ENCODE measurements at places on chromosomes 2 and 18.

GRCh38 chr2:28618221-28619141, 122.6 kb downstream of the PLB1 start:
- DNase-seq = no peak

- DNase-seq = peak; percentile 17
Observed at GRCh38 chr2:195612611-195613495, 44.2 kb upstream of the SLC39A10 start.

- DNase-seq = no peak
Observed at GRCh38 chr2:16824472-16824871, 158.8 kb upstream of the CYRIA start.

DNA sequence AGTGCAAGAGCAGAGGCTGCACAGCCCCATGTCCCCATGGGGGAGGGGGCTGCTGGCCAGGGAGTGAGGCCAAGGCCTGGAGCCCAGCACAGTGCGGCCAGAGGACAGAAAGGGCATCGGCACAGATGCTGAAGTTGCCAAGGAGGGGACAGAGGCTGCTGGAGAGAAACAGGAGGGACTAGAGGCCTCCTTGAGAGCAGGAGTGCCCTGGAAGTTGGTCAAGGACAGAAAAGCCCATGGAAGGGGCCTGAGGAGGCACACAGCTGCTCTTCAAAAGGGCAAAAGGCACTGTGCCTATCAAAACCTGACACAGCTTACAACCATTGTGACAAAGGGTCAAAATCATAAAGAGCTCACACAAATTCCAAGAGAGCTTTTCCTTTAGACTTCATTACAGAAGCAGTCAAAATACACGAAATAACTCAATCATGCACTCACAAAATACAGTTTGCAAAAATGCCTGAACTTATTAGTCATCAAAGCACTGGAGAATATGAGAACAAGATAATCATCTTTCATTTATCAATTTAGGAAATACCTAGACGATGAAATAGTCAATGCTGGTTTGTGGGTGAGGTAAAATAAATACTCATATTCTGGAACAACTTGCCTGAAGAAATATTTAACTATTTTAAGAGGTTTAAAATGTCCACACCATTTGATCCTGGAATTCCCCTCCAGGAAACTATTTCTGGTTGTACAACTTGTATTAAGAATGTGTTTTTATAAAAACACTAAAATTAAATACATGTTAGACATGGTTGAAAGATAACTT, 79.6 kb downstream of the USP40 start:
- DNase-seq = no peak

- DNase-seq = no peak
Observed at GRCh38 chr2:190841707-190842505, 38.7 kb upstream of the GLS start.

DNA sequence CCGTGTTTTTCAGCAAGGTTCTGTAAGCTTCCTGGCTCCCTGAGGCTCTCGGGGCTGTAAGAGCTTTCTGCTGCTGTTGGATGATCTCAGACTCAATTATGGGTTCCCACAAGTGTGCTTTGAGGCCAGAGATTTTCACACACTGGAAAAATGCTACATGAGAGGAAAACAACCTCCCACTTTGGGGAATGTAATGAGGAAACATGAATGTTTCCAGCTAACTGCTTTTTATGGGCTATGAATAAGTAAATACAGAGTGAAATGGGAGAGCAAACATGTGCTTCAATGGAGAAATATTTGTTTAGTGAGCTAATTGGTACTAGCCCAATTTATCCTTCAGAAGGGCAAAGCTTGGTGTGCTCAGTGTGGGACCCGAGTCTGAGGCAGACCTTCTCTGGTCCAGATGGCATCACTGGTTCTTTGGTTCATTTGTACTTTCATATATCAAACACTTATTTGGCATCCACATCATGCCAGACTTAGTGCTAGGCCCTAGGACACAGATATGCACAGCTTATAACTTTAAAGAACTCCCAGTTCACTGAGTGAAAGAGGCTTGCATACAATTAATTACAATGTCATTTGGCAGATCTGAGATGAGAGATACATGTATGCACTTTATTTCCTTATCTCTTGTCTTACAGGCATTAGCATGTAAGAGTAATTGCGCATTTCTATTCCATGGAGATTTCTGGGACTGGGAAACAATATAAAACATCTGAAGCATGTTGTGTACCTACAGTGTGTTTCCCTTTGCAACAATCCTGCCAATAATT, 248.8 kb downstream of the RDH14 start:
- DNase-seq = no peak

DNA sequence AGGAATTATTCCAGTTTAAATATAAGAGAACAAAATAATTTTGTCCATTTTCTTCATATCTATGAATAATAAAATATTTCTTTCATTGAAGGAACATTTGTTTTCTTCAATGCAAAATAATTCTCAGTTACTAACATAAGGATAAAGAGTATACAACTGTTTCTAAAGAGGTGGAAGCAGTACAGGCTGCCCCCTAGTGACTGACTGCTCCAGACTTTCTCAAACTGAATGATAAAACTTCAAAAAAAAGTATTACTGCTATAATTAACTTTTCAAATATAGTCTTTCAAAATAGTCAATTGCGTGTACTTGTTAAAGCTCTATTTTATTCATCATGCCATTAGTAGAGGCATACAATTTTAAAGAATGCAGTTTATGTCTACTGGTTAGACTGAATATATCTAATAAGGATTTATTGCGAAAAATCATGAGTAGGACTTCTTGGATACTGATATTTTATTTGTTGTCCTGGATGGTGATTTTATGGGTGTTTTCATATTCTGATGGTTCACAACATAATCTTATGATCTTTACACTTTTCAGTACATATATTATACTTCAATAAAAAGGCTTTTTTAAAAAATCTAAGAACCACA, 100.1 kb downstream of the WDPCP start:
- DNase-seq = peak; percentile 36

DNA sequence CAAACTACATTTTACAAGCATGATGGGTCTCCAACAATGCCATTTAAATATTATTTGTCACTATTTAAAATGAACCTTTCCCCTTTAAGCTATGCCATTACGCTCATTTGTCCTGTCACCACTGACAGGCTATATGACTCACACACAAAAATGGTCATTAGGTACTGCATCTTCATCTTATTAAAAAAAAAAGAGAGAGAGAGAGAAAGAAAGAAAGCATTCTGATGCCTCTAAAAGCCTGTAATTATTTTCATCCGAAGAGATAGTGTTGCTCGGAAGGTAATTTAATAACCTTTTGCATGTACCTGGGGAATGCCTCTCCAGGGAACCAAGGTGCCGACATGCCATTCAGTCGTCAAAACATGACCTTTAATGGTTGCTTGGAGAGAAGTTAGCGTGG, 226.7 kb downstream of the ARHGAP15 start:
- DNase-seq = no peak

GRCh38 chr18:48167897-48168253, 237.4 kb upstream of the SMAD2 start:
- DNase-seq = peak; percentile 83

DNA sequence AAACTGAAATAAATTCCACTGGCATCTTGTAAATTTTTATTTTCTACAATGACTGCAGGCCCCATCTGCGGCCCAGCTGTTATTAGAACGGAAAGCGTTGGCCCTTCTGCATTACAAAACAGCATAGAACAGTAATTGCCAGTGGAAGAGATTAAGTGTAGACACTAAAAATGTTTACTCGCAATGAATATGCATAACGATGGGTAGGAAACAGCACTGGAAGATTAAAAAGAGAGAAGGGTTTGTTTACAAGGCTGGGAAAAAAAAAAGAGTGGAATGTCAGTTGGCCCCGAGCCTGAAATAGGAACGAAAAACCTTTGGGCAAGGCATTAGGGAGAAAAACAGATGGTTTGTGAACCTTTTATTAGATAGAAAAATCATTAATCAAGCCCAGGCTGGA, 275.9 kb upstream of the TCF4 start:
- DNase-seq = no peak

GRCh38 chr2:37168217-37168981, 11.6 kb upstream of the EIF2AK2 start:
- no peak for DNase-seq

- DNase-seq = no peak
Observed at GRCh38 chr2:72112401-72112800, 35.3 kb downstream of the CYP26B1 start.

GRCh38 chr2:121735518-121736074, 1.1 kb downstream of the NIFK start:
- no peak for DNase-seq

DNA sequence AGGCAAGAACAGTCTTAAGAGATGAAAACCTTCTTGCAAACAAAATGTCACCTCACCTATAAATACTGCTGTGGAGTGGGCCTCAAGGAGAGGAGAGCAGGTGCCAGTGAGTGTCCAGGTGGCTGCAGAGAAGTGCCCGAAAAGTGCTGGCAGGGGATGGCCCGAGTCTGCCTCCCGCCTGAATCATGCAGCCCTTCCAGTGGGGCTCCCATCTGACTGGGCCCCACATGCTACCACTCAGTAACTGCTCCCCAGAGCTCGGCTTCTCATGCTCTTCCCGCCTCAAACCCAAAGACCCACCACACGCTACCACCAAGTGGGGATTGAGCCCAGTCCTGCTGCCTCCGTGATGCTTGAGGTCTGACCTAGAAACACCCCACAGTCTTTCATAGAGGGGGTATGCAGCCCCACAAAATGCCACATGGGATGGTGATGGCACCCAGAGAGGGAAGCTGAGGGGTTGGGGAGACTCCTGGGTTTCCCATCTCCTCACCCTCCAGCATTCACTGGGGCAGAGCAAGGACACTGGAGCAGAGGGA, 7.4 kb downstream of the HS6ST1 start:
- DNase-seq = peak; percentile 8

- DNase-seq = no peak
Observed at GRCh38 chr2:240183006-240183874, 42.8 kb upstream of the OTOS start.

- no peak for DNase-seq
Observed at GRCh38 chr2:233853883-233854240, 473 bp downstream of the HJURP start.

DNA sequence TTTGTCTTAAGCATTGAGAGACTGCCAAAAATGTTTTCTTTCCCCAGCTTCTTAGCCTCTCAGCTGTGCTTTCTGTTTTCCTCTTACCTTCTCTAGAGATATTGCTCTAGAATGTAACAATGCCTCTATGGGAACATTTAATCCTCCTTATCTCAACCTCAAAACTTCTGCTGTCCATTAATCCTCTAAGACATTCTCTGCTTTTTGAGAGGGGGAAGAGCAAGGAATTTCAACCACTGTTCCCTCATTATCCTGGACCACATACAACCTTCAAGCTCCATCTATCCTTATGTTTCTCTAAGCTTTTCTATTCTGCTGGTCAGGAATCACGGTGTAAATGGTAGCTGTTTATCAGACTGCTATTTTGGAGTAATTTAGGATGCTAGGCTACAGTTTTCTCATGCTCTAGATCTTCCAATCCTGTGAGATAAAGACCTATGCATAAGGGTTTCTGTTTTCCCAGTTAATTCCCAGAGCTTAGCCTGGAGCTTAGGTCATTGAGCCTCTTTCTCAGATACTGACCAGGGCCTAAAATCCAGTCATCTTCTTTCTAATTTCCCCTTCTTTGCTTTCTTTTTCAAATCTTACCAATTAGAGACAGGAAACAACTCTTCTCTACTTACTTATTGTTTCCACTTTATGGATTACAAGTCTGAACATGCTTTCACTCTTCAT, 282.0 kb downstream of the CALCRL start:
- DNase-seq = no peak

DNA sequence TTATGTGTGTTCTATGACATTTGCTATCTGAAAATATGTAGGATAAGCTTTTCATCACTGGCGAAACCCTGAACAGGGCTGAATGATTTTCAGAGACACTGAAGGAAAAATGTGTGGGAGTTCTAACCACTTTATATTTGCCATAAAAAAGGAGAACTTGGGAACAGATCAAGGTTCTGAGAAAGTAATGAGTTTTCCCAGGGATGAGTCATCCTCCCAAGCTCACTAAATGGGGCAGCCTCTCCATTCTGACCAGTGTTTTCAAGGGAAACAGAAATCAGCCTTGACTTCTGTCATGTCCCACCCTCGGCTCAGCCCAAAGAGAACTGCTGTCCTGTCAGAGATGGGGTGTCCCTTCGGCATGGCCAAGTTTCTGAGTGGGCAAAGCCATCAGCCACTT, 2109.8 kb upstream of the CELF4 start:
- no peak for DNase-seq

DNA sequence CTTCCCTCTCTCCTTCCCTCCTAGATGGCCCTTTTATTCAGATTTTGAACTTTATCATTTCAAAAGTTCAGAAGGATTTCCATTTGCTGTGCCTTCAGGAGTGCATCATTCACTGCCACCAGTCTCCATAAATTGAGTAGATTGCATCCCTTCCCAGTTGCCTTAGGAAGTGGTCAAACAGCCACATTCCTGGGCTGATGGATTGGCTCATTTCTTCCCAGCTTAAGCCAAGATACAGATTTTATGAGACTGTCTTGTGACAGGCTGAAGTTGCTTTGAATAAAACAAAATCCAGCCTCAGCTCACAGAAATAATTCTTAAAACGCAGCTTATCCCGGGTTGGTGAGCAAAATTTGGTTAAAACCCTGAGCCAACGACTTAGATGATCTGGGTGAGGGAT, 9.8 kb downstream of the NRP2 start:
- DNase-seq = no peak

DNA sequence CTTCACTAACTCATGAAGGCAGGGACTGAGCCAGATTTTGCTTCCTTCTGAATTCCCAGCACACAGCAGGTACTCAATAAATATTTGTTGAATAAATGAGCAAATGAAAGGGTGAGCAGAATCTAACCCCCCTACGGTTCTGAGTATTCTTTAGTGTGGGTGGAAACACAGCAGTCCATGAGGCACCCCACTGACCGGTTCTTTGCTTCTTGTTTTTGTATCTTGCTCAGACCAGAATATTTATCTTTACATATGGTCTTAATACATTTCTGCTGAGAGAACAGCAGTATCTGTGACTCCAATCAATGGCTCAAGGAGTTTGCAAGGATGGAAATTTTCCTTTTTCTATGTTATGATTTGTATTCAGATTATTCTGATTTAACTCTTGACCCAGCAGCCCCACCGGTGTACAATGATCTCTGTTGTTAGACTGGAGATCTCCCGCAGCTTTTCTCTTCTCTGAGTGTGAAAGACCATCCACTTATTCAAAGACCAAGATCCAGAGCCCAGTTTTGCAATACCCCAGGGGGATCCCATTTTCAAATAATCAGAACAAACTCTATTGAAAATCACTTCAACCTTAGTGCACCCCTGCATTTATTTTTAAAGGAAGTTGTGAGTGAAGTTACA, 506.5 kb upstream of the TNP1 start:
- no peak for DNase-seq

DNA sequence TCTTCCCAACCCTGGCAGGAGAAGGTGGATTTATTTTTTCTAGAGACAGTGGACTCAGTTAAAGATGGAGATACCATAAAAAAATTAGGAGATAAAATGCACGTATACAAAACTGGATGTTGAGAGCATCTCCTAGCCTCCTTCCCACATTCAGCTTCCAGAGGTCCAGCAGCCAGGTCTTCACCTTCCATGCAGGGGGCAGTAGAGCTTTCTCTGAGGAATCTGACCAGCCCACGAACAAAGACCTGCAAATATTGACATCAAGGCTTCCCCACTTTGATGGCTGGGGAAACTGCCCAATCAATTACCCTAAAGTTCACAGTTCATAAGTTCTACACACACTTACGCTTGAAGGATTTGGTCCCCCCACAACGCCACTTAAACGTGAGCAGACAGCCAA, 24.5 kb downstream of the AQP4 start:
- DNase-seq = no peak

- no peak for DNase-seq
Observed at GRCh38 chr2:5720426-5720825, 28.2 kb downstream of the SOX11 start.

Data from body of pancreas (tissue), 4 donors.